ENCODE measurements at places on chromosomes 7 and 10.

- no peak for DNase-seq
Measured at GRCh38 chr10:133110609-133111275, 23.0 kb downstream of the ADGRA1 start.

DNA sequence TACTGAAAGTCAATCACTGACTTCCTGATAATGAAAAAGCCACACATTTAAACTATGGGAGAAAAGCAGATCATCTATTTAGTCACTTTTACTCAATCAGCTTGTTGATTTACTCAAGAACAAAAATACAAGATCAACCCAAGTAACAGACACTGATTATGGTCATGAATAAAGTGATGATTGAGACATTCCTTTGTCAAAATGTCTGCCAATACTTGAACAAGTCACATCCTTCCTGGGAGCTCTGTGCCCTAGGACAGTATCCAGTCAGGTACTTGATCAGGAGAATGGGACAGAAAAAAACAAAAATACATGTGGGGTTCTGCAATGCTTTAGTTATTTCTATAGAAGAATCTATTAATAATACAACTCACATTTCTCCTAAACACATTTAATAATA is 150.0 kb upstream of the NEBL start:
- no peak for DNase-seq

GRCh38 chr10:30782537-30783461 is 153.2 kb upstream of the LYZL2 start:
- DNase-seq = no peak

DNA sequence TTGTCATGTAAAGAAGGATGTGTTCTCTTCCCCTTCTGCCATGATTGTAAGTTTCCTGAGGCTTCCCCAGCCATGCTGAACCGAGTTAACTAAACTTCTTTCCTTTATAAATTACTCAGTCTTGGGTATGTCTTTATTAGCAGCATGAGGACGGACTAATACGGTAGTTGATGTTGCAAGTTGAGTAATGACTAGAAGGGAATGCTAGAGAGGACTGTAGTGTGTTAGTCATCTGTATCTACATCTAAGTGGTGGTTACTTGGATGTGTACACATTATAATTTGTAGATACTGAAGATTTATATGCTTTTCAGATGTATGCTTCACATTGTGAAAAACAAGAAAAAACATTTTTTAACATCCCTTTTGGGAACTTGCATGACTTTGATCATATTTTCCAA is 244.6 kb downstream of the POLR1F start:
- DNase-seq = no peak

GRCh38 chr10:60490013-60490412 is 100.3 kb upstream of the ANK3 start:
- no peak for DNase-seq

GRCh38 chr10:43043773-43044447 is 33.0 kb upstream of the RET start:
- DNase-seq = no peak

- DNase-seq = no peak
Measured at GRCh38 chr7:13077466-13077865, 390.0 kb downstream of the ARL4A start.

GRCh38 chr10:124737221-124737620 is 7.0 kb downstream of the FAM53B start:
- DNase-seq = no peak

GRCh38 chr7:132643302-132643701 is 67.0 kb upstream of the PLXNA4 start:
- DNase-seq = no peak

DNA sequence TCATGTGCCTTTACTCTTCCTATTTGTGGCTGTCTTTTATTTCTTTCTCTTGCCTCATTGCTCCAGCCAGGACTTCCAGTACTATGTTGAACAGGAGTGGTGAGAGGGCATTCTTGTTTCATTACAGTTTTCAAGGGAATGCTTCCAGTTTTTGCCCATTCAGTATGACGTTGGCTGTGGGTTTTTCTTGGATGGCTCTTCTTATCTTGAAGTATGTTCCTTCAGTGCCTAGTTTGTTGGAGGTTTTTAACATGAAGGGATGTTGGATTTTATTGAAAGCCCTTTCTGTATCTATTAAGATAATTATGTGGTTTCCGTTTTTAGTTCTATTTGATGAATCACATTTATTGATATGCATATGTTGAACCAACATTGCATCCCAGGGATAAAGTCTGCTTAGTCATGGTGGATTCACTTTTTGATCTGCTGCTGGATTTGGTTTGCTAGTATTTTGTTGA is 96.8 kb downstream of the GLCCI1 start:
- no peak for DNase-seq

DNA sequence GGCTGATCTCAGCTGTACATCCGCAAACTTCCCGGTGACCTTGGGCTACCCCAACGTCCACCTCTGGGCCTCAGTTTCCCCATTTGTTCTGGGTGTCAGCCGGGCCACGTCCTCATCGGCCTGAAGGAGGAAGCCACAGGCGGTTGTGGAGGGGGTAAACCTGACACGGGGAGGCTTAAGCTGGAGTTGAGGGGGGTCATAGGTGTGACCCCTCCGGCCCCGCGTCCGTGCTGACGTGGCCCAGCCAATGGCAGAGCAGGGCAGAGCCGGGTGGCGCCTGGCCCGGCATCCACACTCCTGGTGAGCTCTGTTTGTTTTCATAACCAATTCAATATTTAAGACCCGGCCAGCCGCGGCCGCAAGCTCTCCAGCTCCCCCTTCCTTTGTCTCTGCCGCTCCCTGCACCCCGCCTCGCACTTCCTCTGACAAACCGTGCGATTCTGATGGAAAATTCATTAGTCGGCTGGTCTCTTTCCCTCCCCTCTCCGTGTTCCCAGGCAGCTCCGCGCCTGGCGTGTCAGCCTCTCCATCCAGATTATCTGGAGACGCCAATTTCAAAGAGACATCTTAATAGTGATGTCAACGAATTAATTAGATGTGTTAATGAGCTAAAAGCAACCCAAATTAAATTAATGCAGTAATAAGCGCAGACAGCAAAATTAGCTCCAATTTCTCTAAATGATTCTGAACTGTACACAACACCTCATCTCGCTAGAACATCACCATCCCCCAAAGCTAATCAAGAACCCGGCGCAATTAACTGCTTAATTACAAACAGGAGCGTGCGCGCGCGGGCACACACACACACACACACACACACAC is 55.4 kb downstream of the MICALL2 start:
- DNase-seq = no peak

DNA sequence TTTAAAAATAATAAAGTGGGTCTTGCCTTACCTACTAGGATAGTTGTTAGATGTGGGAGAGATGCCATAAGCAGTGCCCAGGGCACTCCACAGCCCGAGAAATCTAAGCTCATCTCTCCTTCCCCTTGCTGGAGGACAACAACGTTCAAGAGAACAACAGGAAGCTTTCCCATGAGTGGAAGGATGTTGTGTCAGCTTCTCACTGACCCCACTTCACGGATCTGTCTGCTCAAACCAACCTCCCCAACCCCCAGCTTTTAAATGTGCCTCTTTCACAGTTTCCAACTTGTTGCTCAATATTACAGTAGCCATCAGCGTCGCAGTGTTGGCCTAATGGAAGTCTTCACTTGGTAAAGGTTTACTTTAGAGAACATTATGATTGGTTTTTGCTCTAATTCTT is 72.1 kb downstream of the PTPRE start:
- no peak for DNase-seq

DNA sequence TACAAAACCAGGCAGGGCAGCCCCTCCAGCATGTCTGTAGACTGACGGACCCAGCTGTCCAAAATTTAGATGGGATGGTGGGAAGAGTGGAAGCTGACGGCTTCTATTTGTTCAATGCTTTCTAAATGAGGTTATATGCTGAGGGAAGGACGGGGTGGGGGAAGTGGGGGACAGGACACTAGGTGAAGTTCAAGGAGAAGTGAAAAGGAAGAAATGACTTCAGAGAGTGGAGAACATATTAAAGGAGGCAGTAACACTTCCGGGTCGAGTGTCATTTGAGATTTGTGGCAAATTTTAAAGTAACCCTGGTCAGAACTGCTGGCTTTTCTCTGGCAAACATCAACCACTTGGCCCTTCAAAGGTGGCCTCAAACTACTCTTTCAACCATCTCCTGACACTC is 9.4 kb downstream of the PIP4K2A start:
- no peak for DNase-seq

DNA sequence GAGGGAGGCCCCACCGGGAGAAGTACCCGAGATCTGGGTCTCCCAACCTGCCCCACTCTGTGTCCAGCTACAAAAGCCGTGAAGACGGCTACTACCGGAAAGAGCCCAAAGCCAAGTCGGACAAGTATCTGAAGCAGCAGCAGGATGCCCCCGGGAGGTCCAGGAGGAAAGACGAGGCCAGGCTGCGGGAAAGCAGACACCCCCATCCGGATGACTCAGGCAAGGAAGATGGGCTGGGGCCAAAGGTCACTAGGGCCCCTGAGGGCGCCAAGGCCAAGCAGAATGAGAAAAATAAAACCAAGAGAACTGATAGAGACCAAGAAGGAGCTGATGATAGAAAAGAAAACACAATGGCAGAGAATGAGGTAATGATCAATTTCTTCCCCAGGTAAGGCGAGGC is 59.1 kb upstream of the PDCD4 start:
- DNase-seq = no peak

GRCh38 chr10:109774121-109774440 is 149.2 kb downstream of the XPNPEP1 start:
- no peak for DNase-seq

DNA sequence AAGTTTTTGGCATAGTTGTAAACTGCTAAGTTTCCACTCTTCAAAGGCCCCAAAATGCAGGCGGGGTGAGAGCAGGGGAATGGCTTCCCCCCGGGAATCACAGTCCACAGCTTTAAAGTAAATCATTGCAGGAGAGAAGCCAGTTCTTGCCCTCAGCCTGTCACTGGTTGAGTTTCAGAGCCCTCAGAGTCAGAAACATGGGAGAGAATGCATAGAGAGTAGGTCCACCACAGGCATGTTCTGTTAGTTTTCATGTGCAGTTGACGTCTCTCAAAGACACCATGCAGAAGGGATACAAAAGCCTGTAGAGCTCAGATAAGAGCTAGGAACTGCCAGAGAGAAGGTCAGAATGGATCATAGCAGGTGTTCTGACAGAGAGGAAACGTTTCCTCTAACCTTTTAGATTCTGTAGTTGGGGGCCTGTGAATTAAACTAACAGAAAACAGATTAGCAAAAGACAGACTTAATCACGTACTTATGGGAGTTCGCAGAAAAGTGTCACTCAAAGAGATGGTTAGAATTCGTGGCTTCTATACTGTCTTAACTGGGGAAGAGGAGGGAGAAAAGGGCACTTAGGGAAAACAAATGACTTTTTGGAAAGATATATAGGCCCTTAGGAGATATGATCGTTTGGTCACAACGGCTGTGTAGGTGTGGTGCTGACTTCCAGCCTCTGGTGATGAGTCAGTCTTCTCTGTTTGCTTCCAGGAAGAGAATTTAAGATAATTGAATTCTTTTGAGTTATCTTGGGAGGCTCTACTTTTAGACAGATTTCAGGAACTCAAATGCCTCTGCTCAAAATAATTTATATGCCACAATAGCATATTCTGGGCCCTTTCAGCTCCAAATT is 48.0 kb upstream of the MSRB2 start:
- no peak for DNase-seq

DNA sequence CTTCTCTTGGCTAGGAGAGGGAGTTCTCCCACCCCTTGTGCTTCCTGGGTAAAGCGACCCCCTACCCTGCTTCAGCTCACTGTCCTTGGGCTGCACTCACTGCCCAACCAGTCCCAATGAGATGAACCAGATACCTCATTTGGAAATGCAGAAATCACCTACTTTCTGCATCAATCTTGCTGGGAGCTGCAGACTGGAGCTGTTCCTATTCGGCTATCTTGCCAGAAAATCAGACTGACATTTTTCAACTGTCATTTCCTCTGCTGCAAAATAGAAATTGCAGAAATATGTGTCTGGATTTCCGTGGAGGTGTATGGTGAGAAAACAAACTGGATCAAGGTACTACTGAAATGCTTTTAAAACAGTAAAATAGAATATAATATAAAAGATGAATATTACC is 43.0 kb upstream of the CYP2C18 start:
- DNase-seq = no peak

- no peak for DNase-seq
Measured at GRCh38 chr10:36391405-36391804, 734.0 kb upstream of the ANKRD30A start.

GRCh38 chr10:42593284-42593683 is 45.1 kb downstream of the ZNF33B start:
- DNase-seq = no peak

DNA sequence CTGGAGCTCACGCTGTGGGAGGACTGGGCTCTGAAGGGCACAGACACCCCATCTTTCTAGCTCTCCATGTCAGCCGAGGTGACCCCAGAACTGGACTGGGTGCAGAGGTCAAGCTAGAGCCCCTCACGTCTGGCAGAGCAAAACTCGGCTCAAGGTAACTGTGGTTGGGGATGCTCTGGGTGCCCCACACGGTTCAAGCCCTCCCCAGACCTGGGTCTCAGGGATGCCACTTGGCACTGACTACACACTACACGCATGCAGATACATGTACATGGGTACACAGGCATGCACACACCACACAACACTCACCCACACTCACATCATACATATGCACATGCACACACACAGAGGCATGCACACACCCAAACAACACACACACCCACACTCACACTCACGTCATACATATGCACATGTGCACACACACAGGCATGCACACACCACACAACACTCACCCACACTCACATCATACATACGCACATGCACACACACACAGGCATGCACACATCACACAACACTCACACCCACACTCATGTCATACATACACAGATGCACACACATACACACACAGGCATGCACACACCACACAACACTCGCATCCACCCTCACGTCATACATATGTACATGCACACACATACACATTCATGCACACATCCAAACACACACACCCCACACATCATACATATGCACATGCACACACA is 219.3 kb downstream of the DNAJB6 start:
- no peak for DNase-seq

DNA sequence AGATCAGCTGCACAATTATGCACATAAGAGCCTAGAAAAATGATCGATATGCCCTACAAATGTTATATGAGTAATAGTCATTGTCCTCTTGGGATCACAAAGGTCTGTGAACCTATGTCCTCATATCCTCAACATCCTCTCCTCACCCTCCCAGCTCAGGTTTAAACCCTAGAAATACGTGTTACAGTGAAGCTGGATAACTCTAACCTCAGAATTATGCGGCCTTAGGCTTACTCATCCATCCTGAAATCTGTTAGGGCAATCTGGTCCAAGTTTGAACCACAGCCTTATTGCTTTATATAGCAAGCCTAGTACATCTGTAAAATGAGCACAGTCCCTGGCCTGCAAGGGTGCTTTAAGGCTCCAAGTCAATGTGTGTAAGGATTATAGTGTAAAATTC is 84.2 kb upstream of the FRMD4A start:
- DNase-seq = no peak

DNA sequence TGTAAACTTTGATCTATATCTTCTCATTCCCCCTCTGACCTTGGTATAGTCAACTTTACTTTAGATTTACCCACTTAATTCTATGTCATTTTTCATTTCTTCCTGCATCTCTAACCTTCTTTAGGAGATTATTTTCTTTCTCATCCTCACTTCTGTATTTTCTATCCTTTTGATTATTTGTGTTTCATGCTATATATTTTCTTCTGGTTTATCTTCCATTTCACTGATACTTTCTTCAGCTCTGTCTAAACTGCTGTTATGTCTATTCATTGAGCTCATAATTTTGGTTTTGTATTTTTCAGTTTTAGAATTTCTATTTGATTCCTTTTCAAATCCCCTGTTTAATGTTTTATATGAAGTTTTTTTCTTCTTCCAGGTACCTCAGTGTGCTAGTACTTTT is 171.1 kb upstream of the LYZL1 start:
- DNase-seq = no peak

Measured in activated CD8-positive, alpha-beta memory T cell treated with anti-CD3 and anti-CD28 coated beads, Interleukin-2, amount 50 U/mL, for 4 hours (primary cell).